ENCODE measurements at places on chromosomes 4 and X.

DNA sequence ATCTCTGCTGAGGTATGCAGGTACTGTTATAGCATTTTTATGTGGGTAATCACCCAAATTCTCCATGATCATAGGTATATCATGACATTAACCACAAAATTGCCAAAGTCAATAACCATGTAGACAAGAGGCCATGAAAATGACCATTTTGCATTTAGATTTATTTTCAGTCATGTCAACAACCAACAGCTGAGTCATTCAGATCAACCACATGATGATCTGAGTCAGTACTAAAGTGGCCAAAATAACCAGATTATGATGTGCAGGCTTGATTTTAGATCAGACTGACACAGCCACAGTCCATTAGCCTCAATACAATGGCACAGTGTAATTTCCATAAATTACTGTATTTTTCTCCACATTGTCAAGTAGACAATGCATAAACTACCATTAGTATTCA lies 240.5 kb downstream of the GRIA3 start:
- no peak for DNase-seq

DNA sequence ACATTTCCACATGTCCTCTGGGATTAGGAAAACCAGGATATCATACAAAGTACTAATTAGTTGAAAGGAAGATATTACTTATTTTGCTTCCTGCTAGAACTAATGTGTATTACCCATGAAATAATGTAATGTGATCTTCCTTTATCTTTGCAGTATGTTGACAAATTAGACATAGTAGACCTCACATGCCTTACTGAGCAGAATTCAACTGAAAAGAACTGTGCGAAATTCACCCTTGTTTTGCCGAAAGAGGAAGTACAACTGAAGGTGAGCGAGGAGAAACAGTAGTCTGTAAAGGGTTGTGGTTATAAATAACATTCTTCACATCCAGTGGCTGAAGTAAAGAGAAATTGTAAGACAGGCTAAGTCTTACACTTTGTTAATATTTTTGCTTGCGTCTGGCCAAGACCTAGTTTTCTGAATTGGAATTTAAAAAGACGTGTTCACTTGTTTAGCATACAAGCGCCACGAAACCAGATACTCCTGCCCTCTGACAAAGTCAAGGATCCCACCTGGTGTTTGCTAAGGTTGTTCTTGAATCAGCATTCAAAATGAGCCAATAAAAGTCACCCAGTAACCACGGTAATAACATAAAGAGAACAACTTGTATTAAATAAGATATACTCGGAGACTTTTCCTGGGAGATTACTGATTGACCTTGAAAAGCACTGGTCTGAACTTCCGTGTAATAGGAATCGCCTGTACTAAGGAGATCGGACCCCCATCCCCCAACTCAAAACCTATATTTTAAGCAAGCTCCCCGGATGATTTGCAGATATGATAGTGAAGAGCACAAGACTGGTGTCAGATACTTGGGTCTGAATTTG lies 16.9 kb downstream of the STAP1 start:
- no peak for DNase-seq

- DNase-seq: no peak
Measured at GRCh38 chr4:145440292-145441007, 41.2 kb upstream of the SMAD1 start.

DNA sequence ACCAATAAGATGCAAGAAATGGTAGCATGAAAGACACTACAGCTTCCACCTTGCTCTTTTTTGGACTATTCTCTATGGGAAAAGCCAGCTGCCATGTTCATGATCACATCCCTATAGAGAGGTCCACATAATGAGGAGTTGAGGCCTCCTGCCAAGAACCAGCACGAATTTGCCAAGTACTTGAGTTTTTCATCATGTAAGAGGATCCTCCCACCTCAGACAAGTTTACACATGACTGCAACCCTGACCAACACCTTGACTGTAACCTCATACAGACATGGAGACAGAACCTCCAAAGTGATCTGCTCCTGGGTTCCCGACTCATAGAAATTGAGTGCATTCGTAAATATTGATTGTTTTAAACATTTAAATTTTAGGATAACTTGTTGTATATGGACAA lies 135.2 kb upstream of the TSPAN5 start:
- no peak for DNase-seq

DNA sequence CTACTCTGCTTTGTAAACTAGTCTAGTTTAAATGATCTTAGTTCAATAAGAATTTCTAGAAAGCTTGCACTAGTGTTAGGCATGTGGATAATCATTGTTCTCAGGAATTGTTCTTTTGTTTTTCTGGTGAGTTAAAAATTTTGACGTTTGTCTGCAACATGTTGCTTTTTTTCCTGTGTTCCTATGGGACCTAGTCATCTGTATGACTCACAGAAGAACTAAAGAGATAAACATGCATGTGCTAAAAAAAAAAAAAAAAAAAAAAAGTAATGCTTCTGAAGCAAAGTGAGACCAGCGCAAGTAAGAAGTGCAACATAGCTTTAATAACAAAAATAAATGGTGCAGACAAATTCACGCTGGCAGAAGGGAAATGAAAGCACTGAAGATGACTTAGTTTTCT lies 471.2 kb downstream of the IQCM start:
- no peak for DNase-seq

DNA sequence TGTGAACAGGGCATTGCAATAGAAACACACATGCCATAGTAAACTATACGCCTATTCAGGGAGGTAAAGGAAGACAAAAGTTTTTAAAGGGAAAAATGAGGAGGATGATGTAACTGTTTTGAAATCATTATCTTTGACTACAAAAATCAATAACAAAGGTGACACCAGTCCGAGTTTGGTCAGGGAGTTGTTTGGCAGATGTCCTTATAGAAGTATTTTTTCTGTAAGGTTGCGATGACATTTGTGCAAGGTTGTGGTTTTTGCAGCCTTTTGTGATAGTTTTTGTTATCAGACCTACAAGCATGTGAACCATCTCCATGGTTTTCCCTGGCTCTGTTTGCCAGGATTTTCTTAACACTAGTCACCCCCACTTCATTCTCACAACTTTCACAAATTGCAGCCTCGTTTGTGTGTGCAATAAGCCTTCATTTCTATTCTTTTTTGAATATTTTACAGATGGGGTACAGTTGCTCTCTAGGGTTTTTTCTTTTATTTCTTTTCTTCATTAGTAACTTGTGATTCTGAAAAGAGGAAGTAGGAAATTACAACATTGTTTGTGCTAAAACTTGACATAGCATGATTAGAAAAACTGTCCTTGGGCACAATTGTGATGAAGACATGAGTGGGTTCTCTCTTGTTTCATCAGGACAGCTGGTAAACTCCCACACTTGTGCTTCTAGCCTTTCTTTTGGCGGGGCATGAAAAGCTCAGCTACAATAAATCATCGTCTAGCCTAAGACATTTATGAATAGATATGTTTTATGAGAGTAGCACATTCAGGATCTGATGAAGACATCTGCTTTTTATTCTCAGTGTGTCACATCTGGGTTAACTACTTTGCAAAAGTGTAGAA lies 60.2 kb upstream of the PNPLA4 start:
- DNase-seq: no peak

DNA sequence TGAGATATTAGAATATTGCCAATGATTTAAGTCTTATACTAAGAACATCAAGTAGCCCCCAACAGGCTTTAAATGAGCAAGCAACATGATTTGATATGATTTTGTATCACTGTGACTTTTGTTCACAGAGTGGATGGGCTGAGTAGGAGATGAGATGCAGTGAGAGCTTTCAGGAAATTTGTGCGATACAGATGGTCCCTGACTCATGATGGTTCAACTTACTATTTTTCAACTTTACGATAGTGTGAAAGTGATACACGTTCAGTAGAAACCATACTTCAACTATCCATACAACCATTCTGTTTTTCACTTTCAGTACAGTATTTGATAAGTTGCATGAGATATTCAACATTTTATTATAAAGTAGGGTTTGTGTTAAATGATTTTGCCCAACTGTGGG lies 78.7 kb upstream of the NWD2 start:
- no peak for DNase-seq

GRCh38 chrX:84064164-84064563 lies 123.8 kb downstream of the RPS6KA6 start:
- no peak for DNase-seq

GRCh38 chr4:24394041-24394440 lies 190.3 kb downstream of the DHX15 start:
- DNase-seq: no peak

GRCh38 chr4:1871471-1872021 lies 353 bp downstream of the NSD2 start:
- DNase-seq: no peak

- no peak for DNase-seq
Measured at GRCh38 chrX:56800801-56801200, 71.8 kb downstream of the NBDY start.

GRCh38 chrX:56729152-56729850 lies at the start of gene NBDY:
Gene NBDY, plus strand, starts transcription at chrX:56729243. Its CDS starts 111 bp downstream, at chrX:56729354.
- peak; percentile 59 for DNase-seq

DNA sequence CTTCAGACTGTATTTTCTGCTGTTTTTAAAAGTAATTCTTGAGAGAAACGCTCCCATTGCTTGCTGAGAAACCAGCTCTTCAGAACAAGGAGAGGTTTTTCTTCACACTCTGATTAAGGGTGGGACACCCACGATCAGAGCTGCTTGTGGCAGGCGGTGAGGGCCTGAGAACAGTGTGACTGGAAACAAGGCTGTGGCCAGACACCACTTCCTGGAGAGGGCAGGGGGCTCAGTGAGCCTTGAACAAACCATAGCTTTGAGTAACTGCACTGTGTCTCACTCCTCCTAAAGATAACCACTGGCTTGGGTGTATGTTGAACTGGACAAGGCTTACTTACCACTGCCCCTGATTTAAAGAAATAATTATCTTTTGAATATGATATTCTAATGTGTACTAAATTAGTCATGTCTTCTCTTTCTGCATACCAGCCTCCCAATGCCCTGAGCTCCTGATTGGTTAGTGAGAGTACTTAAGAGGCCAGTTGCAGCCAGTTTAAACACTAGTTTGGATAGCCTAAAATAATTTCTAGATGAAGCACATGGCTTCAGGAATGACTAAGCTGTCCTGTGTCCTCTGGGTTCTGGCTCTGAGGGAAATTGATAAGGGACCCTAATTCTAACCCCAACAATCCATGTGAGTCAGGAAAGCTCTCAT lies 3.7 kb upstream of the GPR82 start:
- no peak for DNase-seq

DNA sequence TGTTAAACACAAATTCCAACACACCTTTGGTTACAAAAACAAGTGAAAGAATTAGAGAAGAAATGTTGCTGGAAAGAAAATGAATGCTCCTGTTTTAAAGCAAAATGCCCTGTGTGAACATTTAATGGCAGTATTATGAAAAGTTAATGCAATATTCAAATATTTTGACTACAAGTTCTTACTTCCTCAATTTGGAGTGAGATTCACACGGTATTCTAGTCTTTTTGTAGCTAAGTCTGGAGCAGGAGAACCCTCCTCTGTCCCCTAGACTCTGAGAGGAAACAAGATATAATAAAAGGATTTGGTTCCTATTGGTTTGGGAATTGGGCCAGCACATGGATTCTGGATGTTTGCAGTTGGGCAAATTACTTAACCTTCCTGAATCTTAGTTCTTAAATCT lies 12.7 kb downstream of the MAD2L1 start:
- no peak for DNase-seq

- no peak for DNase-seq
Measured at GRCh38 chr4:7698584-7698983, 241.1 kb downstream of the AFAP1 start.

DNA sequence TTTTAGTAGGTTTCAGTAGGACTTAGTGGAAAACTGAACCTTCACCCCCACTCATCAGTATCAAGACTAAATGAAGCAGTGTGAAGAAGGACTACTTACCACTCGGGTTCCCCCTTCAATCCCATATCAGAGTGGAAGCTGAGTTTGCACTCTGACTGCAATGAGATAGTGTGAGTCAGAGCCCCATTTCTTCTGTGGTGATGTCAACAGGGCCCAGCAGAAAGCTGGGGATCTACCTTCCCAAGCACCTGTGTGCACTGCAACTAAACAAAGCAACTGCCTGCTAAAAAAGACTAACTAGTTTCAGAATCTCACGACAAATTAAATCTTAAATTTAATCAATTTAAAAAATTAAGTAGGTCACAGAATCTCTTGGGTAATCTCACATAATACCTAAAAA lies 1837.0 kb upstream of the PCDH7 start:
- no peak for DNase-seq

DNA sequence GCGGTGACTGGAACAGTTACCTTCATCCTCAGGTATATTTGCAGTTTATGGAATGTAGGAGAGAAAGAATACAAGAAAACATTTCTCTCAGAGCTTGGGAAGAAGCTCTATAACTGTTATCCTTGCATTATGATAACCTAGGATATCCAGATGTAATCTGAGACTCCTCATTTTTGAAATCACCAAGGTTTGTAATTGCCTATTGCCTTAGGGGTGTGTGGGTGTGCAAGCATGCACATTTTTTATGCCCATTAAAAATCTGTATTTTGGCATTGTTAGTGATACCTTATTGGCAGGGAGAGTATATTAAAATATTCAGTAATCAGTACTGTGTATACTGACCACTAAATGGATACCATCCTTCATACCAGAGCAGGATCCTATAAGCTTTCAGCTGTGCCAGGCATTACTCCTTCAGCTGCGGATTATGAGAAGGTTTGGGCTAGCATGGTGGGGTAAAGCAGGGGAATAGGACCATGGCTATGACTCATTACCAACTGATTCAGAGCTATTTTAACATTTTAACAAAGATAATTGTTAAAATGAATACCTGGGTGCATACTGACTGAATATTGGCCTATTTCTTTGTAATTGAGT lies 8.3 kb downstream of the SEC24B start:
- DNase-seq: no peak

- DNase-seq: no peak
Measured at GRCh38 chrX:105725228-105725627, 97.1 kb upstream of the NRK start.

GRCh38 chr4:21655031-21655430 lies 293.5 kb downstream of the KCNIP4 start:
- DNase-seq: no peak

DNA sequence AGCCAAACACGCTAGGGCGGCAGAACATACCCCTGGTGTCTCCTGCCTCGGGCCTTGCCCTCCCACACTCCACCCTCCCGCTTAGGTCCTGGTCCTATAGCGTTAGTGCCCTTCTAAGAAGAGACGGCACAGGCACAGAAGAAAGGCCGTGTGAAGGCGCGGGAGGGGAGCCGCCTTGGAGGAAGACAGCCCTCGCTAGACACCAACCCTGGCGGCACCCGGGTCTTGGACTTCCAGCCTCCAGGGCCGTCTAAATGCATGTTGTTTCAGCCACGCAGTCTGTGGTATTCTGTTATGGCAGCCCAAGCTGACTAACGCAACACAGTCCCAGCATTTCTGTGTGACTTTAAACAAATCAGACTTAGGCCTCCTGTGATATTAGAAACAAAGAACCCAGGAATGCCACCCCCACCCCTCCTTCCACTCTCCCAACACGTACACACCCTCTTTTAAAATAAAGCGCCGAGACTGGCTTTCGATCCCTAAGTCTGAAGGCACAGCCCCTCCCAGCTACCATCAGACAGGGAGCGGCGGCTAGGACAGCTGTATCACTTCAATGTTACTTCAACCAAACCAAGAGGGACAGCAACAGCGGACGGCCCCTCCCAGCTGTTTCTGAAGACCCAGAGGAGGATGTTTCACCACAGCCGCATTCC lies 128.0 kb downstream of the AFAP1 start:
- DNase-seq: no peak

Measured in head of caudate nucleus (tissue), 42 donors.